ENCODE measurements at places on chromosomes 4 and X. TPM values are rescaled to one million over a fixed set of nuclear protein-coding genes. Genes with fewer than 3 reads are reported as not detected.
A peak's percentile ranks its signal among the peaks of the same experiment; 100 is the strongest.

DNA sequence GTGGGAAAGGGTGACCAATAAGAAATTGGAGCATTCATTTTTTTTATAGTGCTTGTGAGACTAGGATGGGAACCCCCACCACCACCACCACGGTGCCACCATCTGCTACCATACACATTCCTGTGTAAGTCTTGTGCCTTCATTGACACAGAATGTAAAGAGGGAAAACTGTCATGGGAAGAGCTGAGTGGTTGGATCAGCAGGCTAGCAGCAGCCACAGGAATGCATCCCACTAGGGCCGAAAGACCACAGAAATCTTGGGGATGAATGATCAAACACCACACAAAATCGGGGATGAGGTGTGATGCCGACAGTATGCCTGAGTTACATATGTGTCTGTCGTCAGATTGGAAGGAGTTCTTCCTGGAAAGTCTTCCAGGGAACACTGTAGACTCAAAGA is 69.2 kb downstream of the SRPX start:
- no peak for DNase-seq

- DNase-seq = peak; percentile 46
These were observed 435.8 kb downstream of the SPRY1 start for GRCh38 chr4:123832173-123833026.

- no peak for DNase-seq
These were observed 63.6 kb upstream of the SH3RF1 start for GRCh38 chr4:169334335-169334734.

DNA sequence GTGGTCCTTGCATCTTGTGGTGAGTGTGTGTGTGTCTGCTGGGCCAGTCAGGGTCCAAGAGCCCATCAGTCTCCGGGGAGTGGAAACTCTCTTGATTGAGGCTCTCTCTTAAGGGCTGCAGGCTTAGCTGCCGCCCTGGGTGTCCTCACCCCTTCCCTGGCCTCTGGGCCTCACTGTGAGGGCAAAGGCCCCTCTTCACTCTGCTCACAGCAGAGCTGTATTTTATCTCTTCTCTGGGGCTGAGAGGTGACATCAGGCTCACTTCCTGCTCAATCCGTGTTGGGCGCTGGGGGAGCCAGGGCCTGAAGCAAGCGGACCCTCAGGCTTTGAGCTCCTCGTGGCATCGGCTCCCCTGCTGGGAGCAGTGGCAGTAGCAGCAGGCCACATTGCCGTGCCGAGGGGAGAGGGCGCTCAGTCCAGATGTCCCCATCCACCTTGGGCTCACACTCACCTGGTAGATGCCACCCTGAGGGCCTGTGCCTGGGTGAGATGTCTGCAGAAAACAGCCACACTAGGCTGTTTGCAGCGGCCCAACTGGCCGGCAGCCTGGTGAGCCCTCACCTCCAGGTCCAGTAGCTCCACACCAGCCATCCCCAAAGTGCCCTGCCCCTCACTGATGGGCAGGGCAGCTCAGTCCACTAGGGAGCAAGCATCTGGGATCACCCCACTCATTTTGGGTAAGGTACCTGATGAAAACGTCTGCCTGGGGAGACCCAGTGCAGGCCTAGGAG is 24.7 kb upstream of the PRPS1 start:
- DNase-seq = no peak

GRCh38 chr4:11628093-11628725 is 199.5 kb upstream of the HS3ST1 start:
- no peak for DNase-seq

Gene DMRTC1
- total RNA-seq = not detected

Gene REST
- 24.1 TPM for total RNA-seq
